ENCODE measurements at places on chromosomes 4 and X. TPM values are rescaled to one million over a fixed set of nuclear protein-coding genes. Genes with fewer than 3 reads are reported as not detected.

TREX2 gene
- 2.3 TPM for total RNA-seq

TEX13B gene
- not detected for total RNA-seq

TACR3 gene
- total RNA-seq = 5.5 TPM

KLB gene
- 0.46 TPM for total RNA-seq

DDIT4L gene
- total RNA-seq = 3.7 TPM

SFRP2 gene
- 4.8 TPM for total RNA-seq

SYTL5 gene
- total RNA-seq = 10.1 TPM

BTC gene
- 1.8 TPM for total RNA-seq

CSN1S1 gene
- total RNA-seq = not detected
